ENCODE measurements at places on chromosomes 6 and 20.

DNA sequence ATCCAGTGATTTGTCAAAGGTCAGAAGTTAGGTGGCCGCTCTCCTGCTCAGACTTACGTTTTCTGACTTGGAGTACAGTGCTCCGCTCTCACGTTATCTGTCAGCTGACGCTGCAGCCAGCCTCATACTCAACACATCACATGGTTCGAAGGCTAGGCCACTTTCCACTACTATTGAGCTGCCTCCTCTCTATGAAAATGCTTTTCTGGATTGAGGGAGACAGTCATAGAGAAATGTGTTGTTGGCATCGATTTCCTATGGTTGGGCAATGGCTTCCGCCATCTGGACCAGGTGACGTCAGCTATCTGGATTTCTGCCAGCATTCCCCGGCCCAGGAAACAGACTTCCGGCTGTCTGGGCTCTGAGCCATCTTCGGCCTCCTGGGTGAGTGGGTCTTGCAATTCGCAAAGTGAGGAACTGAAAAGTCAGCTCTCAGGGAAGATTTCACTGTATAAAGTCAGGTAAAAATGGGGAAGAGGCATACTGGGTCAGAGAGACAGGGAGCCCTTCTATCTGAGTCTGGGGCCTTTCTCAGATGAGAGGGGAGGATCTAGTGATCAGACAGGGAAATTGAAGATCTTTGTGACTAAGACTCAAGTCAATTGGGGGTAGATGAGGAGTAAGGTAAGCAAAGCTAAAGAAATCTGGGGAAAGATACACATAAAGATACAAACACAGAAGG is 37.5 kb upstream of the IER3 start:
- DNase-seq: no peak

GRCh38 chr6:163954088-163954775 is 539.7 kb downstream of the QKI start:
- no peak for DNase-seq

DNA sequence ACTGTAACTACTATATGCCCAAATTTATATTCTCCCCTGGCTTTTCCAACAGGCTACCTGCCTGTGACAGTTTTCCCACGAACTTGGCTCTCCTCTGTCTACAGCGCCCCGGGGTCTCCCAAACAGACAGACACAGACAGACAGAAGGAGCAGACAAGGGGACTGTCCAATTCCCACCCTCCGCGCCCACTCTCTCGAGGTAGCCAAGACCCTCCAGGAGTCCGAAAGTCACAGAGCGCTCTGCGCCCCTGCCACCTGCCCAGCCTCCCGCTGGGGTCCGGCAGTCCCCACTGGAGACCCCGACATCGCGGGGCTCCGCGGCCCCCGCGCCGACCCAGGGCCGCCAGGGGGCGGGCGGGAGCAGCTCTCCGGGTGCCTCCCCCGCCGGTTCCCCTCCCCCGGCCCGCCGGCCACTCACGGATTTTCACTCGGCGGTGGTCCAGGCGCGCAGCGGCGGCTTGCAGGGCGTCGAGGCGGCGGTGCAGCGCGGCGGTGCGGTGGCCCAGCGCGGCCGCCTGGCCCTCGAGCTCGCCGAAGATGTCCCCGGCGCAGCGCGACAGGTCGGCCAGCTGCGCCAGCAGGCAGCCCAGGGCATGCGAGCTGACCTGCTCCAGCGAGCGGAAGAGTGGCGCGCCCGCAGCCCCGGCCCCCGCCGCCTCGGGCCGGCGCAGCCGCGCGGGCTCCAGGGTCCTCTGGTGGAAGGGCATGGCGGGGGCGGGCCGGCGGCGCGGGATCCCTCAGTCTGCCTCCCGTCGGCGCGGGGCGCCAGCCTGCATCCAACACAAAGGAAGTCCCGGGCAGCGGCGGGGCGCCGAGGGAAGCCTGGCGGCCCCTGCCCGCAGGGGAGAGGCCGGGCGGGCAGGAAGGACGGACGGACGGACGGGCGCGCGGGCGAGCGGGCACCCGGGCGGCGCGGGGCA is 81.3 kb upstream of the CCDC28A start:
- no peak for DNase-seq

GRCh38 chr6:9977411-9977810 is 437.5 kb downstream of the TFAP2A start:
- DNase-seq: no peak

DNA sequence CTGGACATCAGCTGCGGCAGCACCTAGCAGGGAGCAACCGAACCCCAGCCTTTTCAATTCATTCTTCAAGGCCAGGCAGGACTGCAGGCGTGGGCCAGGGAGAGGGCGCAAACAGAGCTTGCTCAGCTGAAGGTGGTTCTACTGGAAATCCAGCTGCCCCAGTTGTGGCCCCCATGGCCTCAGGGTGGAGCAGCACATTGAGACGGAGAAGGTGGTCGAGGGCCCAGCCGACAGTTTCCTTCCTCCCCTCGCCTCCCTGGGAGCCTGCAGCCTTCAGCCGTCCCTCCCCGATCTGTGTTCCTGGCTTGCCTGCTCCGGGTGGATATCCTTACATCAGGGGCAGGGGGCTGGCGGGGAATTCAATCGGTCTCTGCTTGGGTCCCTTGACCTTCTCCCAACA is 217.8 kb downstream of the ANKRD60 start:
- no peak for DNase-seq

DNA sequence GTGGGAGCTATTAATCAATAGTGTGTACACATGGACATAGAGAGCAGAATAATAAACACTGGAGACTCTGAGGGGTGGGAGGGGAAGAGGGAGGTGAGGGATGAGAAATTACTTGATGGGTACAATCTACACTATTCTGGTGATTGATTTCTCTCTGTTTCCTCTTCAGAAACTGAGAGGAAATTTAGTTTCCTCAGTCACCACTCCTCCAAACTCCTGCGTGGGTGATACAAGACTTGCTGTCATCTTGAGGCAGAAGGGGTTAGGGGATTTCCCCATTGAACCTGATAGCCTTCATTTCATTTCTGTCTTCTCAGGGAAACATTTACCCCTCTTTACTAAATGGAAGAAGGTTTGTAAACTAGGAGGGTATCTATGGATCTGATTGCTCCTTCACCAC is 84.3 kb upstream of the ESR1 start:
- DNase-seq: no peak

Measured in stimulated activated CD8-positive, alpha-beta memory T cell treated with anti-CD3 and anti-CD28 coated beads, Interleukin-15, amount 100 ng/mL, for 1 hour (primary cell).